ELF-1 (cell line): ENCODE measurements at places on chromosomes 6 and 20.

GRCh38 chr6:90024633-90025032, 130.4 kb downstream of the GJA10 start:
- no peak for DNase-seq

DNA sequence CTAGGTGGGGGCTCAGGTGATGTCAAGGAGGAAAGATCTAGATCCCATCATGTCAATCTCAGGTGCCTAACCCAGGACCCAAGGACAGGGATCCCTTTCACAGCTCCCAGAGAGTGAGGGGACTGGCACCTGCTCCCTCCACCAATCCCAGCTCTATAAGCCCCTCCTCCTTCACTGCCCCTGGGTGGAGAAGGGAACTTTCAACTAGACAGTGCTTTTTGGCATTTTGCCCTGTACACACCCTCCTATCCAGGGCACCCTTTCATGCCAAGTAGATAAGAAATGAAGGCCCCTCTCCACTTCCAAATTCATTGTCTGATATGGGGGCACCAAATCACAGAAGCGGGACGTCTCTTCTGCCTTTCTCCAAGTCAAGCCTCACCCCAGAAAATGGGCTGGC, 61.6 kb downstream of the MDGA1 start:
- DNase-seq: no peak

- DNase-seq: no peak
Measured at GRCh38 chr6:24242924-24243323, 114.9 kb downstream of the DCDC2 start.

GRCh38 chr6:68638230-68638900, 3.3 kb downstream of the ADGRB3 start:
- DNase-seq: no peak

DNA sequence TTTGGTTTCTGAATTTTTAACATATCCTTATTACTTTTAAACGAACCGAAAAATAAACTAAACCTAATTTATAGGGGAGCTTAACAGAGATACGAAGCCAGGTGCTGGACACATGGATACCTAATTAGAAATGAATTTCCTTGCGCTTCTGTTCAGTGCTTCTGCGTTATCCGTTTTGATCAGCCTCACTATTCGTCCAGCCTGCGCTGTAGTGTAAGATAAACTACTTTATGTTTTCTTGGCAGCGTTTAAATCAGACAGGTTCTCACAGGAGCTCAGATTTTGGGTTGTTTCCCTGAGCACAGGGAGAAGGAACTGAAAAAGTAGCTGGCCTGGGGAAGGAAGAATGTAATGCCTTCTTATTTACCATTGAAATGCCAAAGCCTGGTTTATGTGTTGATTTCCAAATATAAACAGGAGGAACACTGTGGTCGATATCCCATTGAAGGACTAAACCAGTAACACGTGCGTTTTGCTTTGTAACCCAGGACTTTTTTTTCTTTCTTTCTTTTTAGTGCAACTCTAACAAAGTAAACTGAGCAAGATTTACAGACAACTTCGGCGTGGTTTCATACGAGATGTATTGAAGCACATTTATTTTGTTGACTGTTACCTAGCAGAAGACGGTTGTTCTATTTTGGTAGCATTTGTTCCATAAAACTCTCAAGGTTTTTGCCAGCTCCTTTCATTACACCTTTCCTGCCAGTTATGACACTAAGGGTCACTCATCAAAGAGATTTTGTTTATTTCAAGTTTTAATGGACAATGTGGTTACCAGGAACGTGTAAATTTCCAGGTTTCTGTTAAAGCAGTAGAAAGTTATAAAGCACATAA, 214.8 kb upstream of the HEY2 start:
- peak; percentile 18 for DNase-seq

DNA sequence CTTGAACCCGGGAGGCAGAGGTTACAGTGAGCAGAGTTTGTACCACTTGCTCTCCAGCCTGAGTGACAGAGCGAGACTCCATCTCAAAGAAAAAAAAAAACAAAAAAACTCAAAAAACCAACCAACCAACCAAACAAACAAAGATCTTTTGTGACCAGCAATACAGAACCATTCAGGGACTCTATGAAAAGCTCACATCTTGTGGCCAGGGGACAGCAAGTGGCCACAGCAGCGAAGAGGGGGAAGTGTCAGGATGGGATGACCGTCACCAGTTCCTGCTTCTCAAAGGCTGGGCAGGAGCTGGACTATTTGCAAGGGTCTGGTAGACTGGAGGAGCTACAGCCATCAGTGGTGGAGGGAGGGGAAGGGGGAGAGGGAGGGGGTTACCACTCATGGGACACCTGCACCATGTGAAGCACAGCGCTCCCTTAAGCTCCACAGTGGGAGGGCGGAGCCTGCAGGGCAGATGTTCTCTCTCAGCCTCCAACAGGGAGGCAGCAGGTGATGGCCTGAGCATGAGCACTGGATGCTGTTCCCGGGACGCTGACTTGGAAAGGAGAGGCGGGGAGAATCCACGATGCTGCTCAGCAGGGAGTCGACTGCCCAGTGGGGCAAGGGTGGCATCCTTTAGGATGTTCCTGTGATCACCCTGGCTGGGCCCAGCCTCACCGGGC, 19.7 kb upstream of the ULBP3 start:
- DNase-seq: no peak

DNA sequence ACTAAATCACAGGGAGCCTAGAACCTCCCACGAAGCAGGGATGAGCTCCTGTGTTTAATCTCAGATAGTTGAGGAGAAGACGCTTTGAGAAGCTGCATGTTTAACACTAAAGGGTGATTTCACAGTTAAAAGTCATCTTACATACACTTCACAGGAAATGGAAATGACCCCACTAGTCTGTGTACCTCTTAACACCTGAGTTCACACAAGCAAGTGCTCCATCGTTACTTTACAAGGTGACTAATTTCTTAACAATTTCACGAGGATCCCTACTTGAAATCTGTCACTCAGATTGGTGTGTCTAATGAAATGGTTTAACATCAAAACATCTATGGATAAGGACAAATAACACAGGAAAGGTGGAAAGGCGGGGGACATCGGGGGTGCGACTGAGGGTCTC, 93.8 kb upstream of the RPS6KA2 start:
- no peak for DNase-seq

DNA sequence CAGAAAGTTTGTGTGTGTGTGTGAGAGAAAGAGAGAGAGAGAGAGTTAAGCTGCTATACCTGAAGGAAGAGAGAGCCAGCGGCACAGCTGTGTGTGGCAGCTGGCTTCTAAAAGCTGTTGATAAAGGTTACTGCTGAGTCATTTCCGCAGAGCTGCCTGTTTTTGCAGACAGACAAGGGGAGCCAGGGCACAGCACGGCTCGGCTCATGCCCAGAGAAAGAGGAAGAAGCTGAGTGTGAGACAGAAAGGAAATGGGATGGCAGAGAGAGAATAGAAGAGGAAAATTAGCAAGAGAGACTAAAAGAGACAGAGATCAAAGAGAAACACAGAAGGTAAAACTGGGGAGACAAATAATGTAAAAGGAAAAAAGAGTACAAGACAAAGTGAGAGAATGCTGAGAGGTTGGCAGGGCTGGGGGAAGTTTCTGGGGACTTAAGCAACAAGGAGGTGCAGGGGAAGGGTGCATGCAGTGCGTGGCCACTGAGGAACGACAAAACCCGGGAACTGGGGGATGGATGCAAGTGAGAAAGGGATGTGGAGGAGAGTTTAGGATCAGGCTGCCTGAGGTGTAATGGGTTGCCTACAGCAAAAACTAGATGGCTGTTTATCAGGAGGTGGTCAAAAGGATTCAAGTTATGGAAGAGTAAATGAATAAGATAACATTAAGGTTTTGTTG, 22.7 kb downstream of the HLA-A start:
- DNase-seq: peak; percentile 88

DNA sequence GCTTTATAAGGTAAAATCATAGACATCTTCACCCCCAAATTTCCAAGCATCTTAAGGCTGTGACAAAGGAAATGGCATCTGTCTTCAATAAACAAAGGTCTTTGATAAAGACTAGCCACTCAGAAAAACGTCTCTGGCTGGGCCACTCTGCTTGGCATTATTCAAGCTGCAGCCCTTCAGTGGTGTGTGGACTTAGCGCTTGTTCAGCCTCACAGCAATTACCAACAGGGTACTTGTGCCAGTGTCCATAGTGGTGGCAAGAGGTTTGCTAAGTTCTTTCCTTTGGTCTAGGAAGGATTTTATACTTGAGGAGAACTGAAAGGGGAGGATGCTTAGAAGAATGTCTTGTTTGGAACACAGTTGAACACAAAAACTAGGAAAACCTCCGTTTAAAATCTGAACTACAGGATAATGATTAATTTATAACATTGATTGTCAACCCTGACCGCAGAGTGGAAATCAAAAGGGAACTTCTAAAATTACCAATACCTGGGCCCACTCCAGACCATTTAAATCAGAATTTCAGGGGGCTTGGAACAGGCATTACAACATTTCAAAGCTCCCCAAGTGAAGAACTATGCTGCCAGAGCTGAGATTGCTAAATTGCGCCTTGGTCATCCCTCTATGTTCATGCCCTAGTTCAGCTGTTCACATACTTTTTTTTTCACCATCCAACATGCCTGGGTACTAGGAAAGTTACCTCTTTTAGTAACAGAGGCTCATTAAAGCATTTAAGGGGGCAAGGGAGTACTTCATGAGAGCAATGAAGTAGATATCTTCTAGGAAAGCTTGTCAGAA, 378.5 kb downstream of the FRK start:
- DNase-seq: no peak

GRCh38 chr20:24465730-24466129, 3.7 kb upstream of the SYNDIG1 start:
- no peak for DNase-seq

- DNase-seq: no peak
Measured at GRCh38 chr6:148291876-148292275, 50.8 kb upstream of the SASH1 start.

DNA sequence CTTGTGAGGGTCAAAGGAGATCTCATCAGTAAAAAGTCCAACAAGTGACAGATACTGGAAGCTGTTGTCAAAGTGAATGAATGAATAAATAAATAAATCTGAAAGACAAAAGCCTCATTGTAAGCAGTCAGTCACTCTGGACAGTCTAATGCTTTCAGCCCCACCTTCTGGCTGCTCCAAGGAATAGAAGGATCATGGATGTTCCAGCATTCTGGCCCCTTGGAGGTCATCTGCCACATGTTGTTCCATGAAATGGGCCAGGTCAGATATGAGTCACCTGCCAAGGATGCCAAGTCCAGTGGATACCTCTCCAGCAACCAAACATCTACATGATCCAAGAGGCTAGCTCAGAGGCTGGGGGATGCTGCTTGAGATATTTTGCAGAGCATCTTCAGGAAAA, 185.6 kb downstream of the BMP7 start:
- DNase-seq: no peak

GRCh38 chr6:97572943-97573342, 289.9 kb upstream of the MMS22L start:
- DNase-seq: no peak

- DNase-seq: no peak
Measured at GRCh38 chr6:35425284-35425683, 26.9 kb upstream of the FANCE start.

DNA sequence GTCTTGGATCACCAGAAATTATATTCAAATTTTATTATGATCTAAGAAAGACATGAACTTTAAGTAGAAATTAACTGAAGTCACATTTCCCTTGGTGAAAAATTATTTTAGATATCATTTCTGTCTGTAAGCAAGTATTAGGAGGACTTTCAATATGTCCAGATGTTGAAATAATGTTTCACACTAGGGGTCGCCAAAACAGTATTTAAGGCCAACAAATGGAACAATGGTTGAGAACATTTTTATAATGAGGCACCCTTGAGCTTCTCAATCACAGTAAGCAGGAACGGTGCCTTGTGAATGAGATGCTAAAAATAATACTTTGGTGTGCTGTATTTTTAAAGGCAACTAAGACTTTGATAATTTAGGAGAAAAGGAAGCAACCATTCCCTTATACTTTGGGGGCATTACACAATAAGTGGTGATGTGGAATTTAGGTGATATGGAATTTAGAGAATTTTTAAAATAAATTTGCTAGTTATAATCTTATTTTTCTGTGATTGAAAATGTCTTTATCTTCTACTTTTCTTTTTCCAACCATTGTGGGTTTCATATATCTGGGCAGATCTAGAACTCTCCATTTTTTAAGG, 9.6 kb upstream of the SF3B5 start:
- DNase-seq: no peak
